ENCODE measurements at places on chromosomes 5 and 9.

DNA sequence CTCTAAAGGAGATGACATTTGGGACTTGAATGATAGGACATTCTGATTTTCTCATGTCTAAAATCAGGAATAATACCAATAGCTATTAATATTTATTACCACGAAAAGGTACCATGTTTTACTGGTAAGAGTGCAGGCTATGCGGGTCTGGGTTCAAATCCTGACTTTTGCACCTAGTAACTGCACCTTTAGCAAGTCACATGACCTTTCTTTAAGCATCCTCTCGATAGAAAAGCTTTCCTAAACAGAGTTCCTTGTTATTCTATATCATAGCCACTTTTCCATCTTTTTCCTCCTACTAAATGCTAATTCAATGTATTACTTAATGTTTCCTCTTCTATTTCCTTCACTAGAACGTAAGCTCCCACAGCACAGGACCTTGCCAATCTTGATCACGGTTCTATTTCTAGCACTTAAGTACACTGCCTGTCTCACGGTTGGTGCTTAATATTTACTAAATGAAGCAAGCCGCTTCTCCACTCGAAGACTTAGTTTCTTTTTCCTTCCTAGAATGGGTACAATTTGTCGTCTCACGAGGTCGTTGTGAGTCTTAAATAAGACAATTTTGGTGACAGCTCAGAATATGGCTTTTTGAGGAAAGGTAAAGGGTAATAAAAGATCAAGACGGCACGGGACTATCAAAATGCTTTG, 816 bp downstream of the RBM18 start:
- peak; percentile 7 for DNase-seq

DNA sequence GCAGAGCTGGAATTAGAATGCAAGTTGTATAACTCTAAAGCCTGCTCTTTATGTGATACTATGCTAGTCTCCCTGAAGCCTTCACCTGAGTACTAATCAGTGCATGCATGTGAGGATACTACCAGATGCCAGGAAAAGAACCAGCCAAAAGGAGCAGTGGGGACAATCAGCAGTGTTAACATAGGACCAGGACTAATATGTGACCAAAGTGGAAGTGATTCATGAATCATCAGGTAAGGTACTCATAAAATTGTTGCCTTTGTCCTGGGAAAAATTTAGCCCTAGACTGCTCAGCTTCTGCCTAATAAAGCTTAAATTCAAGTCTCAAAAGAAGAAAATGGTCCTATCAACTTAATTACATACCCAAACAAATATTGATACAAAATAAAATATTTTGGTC, 13.4 kb upstream of the TSLP start:
- DNase-seq, result no peak

DNA sequence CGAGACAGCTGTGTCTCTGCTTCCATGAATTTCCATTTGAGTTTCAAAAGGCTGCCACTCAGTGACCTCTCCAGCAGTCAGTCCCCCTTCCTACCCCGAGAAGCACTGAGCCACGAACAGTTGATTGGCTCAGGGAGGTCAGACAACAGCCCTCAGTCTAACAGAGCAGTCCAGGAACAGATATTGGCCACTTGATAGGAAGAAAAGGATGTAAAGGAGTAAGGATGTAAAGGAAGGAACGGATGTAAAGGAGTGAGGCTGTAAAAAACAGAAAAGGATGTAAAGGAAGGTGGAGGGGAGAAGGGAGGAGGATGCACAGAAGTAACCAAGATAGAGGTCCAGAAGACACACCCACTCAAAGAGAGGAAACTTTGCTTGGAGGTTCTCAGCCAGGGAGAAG, 3.2 kb upstream of the NR4A3 start:
- no peak for DNase-seq

- no peak for DNase-seq
Observed at GRCh38 chr5:123088031-123088805, 823 bp upstream of the PRDM6 start.

- DNase-seq, result no peak
Observed at GRCh38 chr5:10690460-10691440, 70.3 kb downstream of the DAP start.

DNA sequence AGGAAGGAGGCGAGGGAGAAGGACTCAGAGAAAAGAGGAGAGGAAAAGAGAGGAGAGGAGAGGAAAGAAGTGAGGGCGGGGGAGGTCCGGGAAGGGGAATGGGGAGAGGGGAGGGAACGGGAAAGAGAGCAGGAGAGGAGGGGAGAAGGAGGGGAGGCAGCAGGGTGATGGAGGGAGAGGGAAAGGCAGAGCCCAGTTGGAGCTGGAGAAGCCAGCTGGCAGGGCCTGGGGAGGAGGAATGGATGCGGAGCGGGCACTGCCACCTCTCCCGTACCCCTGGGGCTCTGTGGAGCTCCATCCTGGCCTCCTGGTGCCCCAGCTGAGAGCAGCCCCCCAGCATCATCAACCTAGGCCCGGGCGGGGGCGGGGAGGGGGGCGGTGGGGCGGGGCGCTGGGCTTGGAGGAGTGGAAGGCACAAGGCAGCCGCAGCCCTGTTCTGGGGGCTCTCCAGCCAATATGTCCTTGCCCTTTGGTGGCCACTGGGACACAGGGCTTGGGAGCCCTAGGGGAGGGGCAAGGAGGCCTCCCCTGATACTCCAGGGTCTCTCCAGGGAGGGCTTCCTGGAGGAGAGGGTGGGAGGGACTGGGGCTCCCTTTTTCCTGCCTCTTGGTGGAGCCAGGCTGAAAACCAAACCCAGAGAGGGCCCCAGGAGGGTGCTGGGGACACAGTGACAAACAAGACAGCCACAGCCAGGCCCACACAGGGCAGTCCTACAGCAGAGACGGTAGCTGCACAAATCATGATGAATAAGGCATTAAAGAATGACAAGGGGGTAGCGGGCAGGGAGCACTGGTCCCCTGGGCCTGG, 123.7 kb downstream of the C9orf50 start:
- no peak for DNase-seq

DNA sequence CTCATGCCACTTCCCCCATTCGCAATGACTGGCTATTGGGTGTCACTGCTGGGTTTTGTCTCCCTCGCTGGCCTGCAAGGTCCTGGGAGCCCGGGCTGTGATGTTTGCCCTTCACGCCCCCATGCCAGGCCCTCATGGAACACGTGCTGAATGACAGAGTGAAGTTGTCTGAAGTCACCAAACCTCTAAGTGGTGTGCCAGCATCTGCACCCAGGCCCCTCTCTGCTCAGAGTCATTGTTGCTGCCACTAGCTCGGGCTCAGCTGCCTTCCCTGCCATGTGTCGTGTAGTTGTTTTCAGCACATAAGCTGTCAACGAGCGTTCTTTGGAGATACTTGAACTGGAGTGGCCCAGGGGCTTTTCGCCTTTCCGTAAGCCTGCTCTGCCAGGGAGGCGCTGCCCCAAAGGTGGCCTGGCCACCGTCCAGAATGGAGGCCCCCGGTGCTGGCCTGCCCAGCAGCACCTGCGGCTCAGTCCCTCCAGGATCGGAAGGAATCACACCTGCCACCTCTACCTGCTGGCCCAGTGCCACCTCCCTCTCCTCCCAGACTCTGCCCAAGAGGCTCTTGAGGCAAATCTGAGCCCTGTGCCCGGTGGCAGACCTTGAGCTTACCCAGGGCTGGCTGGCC, 250.1 kb downstream of the PBX3 start:
- no peak for DNase-seq

GRCh38 chr5:93349613-93350012, 231.4 kb downstream of the NR2F1-AS1 start:
- DNase-seq, result peak; percentile 1

DNA sequence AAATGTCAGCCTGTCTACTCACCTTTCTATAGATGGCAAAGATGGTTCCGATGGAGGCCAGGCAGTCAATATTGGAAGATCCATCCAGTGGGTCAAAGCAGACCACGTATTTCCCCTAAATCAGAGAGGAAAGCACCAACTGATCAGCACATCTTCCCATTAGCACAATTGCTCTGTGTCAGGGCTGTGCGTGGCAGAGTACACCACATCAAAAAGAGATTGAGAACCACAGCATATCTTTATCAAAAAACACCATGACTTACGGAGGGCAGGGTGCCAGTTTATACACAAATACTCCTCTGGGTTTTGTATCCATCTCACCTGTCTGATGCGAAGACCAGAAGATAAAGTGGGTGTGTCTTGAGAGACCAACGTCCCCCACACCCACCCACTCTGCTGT, 9.1 kb downstream of the FBP2 start:
- peak; percentile 66 for DNase-seq

- DNase-seq, result no peak
Observed at GRCh38 chr5:103393101-103393754, 134.7 kb downstream of the MACIR start.

- DNase-seq, result no peak
Observed at GRCh38 chr9:114146735-114147134, 8.6 kb upstream of the COL27A1 start.

- no peak for DNase-seq
Observed at GRCh38 chr9:5429873-5430564, 7.7 kb downstream of the PLGRKT start.

- no peak for DNase-seq
Observed at GRCh38 chr5:16061163-16061562, 118.4 kb downstream of the MARCHF11 start.

- peak; percentile 58 for DNase-seq
Observed at GRCh38 chr9:128689820-128690683, 1.0 kb downstream of the SET start.

GRCh38 chr9:136562746-136563495, 17.1 kb upstream of the NOTCH1 start:
- DNase-seq, result no peak

DNA sequence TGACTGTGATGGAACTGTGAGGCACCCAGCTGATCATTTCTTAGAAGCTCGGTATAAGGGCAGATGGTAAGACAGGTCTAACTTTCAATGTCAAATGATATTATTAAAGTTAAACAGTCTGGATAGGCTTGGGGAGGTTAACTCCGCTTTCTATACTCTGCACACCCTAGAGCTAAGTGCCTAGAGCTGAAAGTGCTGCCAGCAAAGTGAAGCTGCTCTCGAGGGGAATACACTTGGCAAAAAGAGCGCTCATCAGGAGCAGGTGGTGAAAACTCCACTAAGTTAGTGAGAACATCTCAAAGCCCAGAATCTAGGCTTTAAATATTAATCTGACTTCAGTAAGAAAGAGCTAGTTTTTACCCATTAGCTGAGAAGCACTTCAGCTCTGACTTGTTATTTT, 349.6 kb upstream of the SLC30A5 start:
- DNase-seq, result no peak

DNA sequence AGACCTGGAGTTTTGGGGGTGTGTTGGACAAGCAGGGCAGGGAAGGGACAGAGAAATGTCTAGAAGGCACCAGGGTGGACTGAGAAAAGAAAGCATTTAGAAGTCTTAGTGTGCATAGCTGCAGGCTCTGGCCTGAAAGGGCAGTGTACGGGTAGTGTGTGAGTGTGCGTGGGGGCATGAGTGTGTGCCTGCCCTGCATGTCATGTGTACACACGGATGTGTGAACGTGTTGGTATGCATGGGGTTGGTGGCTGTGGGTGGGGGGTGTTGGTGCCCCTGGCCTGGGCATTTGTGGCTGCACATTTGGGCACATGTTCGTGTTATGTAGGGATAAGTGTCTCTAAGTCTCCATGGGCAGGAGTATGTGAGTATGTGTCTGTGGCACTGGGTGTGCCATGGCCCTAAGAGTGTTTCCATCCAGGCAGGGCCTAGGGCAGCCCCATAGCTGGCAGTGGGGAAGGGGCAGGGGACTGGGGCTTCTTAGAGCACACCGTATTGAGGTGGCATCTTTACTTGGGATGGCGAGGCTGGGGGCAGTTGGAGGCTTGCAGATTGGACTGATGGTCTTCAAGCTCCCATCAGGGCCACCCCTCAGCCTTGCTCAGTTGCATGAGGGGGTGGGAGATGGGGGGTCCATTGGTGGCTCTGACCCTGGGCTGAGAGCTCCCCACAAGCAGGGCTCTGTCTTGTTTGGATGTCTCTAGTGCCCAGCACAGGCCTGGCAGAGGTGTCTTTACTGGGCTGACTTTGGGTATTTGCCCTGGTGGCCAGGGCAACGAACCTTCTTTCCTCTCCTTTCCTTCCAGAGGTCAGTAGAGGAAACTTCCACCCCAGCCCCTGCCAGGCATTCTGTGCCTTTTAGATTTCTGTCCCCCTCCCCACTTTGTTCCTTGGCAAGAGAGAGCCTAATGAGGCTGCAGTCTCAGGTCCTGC, 15.0 kb downstream of the PSD2 start:
- DNase-seq, result no peak

GRCh38 chr5:134083517-134083916, 31.0 kb upstream of the TCF7 start:
- no peak for DNase-seq

GRCh38 chr5:136082390-136083193, 50.1 kb upstream of the SMAD5 start:
- no peak for DNase-seq

DNA sequence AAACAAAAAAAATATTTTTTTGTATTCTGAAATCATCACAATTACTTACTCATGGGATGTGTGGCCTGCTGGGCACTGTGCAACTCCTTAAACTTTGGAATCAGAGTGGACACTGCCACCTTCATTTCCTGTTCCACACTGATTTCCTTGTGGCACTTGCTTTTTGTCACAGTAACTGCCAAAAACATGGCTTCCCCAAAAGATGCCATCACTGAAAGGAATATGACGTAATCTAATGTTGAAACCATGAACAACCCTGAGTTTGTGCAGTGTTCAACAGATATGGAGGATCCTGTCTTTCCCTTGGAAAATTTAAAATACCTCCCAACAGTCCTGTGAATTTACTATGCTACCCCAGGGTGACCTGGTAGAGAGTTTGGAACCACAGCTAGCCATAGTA, 12.6 kb upstream of the IL12B start:
- no peak for DNase-seq

GRCh38 chr9:29336281-29336680, 1763.0 kb upstream of the C9orf72 start:
- no peak for DNase-seq

DNA sequence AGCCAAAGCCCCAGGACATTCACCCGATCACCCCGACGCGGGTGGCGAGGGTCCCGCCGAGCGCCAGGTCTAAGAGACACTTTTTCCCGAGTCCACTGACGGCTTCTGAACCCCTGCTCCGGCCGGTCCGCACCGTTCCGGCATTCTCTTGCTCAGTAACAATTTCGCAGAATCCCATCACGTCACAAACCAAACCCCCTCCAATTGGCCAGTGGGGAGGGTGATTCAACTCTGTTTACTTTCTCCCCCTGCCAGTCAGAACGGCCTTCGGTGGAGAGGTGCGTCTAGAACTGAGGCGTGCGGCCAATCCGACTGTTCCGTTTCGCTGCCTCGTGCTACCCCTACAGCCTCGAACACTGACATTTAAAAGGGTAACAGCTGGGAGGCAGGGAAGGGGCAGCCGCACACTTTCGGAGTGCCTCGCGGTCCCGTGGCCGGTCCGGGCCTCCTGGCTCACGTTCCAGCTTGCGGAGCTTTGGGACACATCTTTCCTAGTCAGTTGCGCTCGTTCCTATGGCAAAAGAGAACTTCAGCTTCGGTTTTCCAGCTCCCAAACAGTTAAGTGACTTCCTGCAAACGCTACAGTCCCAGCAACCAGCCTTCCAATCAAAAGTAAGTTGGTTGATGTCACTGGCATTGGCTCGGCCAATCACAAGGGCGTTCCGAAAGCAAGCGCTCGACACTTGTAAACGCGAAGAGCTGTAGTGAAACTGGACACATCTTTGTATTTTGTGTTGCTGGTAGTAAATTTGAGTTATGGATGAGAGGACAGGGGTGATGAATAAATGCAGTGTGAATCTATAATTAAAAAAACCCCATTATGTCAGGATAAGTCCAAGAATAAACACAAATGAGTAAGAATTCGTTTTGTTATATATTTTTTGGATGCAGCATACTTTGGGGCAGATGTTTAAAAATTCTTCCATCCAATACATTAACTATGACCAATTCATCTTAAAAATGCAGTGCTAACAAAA, at the start of gene KLF9:
Gene KLF9 (minus strand): TSS at position 859 of the 977 bp plus-strand sequence. CDS start 1,294 bp downstream, outside the sequence.
- peak; percentile 93 for DNase-seq
